ENCODE measurements at places on chromosomes 3 and 15.

- H3K27ac ChIP-seq = no peak overlapping the region
- peaks cover 9% of the 10 kb centered on the region for H3K4me1 ChIP-seq
- no peak for DNase-seq
- 0 out of 2 replicates have a peak, but pooled peaks cover 2% of the 10 kb centered on the region for H3K27me3 ChIP-seq
- H3K36me3 ChIP-seq = peaks cover 41% of the 10 kb centered on the region
- H3K4me3 ChIP-seq = no peak overlapping the region
These were observed 136.4 kb upstream of the CRBN start for GRCh38 chr3:3315846-3316245.

DNA sequence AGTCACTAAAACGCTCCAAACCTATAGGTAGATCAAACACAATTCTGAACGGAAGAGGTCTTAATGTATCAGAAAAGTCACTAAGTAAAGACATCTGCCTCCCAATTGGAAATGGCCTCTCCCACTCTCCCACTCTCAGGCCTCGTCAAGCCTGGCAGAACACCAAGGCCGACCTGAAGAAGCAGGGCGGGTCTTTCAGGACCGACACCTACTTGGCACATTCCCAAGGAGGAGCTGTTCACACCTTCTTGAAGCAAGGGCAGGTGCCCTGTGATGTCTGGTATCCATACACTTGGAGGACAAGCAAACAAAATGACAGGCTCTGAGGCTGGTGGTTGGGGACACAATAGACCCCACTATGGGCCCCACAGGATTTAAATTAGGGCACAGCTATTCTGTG is 30.0 kb downstream of the XXYLT1 start:
- no peak for DNase-seq
- H3K4me3 ChIP-seq = no peak overlapping the region
- H3K36me3 ChIP-seq = peaks cover 30% of the 10 kb centered on the region
- H3K27me3 ChIP-seq = no peaks in the 10 kb centered on the region

- 0 out of 2 replicates have a peak, but pooled peaks cover 5% of the 10 kb centered on the region for H3K36me3 ChIP-seq
- H3K4me3 ChIP-seq = no peak overlapping the region
- peaks cover 22% of the 10 kb centered on the region for H3K4me1 ChIP-seq
- H3K27ac ChIP-seq = no peak overlapping the region
These were observed 127.1 kb upstream of the ATP10A start for GRCh38 chr15:25990220-25990619.

DNA sequence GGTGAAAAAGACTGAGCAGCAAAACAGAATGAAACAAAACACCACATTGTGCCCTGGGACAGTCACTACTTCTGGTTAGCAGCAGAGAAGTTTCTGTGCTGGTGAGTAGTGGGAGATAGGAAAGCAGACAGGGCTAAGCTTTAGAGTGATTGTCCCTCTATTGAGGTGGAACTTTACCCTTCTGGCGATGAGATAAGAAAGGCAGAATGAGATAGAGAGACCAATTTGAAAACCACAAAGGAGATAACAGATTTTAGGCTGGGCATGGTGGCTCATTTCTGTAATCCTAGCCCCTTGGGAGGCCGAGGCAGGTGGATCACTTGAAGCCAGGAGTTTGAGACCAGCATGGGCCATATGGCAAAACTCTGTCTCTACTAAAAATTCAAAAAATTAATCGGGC is 208.5 kb downstream of the TBL1XR1 start:
- no peak for DNase-seq
- no peak overlapping the region for H3K27ac ChIP-seq
- H3K36me3 ChIP-seq = peaks cover 4% of the 10 kb centered on the region
- H3K4me3 ChIP-seq = no peak overlapping the region
- H3K27me3 ChIP-seq = no peaks in the 10 kb centered on the region

- DNase-seq = no peak
- H3K36me3 ChIP-seq = peaks cover 2% of the 10 kb centered on the region
- peak overlapping the region; percentile 80 for H3K27ac ChIP-seq
- no peaks in the 10 kb centered on the region for H3K27me3 ChIP-seq
- peaks cover 66% of the 10 kb centered on the region for H3K4me1 ChIP-seq
These were observed 4.9 kb downstream of the PLOD2 start for GRCh38 chr3:146156095-146156494.

- H3K4me3 ChIP-seq = no peak overlapping the region
- no peaks in the 10 kb centered on the region for H3K27me3 ChIP-seq
- H3K27ac ChIP-seq = no peak overlapping the region
- no peak for DNase-seq
These were observed 31.3 kb upstream of the LYSMD4 start for GRCh38 chr15:99764522-99764921.

DNA sequence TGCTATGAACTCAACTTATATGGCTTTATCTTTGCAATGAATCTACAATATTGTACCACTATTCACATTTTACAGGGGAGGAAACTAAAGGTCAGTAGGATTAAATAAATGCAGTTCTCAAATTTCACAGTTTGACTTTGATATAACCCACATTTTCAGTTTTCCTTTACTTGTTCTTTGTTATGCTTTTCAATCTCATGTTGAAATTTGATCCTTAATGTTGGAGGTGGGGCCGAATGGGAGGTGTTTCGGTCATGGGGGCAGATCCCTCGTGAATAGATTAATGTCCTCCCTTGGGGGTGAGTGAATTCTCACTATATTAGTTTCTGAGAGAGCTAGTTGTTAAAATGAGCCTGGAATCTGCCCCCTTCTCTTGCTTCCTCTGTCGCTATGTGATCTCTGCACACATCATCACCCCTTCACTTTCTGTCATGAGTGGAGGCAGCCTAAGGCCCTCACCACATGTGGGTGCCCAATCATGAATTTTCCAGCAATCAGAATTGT is 44.7 kb downstream of the CD200 start:
- no peak overlapping the region for H3K4me3 ChIP-seq
- H3K36me3 ChIP-seq = peaks cover 3% of the 10 kb centered on the region
- peaks cover 44% of the 10 kb centered on the region for H3K4me1 ChIP-seq
- DNase-seq = no peak
- peak overlapping the region; percentile 68 for H3K27ac ChIP-seq

DNA sequence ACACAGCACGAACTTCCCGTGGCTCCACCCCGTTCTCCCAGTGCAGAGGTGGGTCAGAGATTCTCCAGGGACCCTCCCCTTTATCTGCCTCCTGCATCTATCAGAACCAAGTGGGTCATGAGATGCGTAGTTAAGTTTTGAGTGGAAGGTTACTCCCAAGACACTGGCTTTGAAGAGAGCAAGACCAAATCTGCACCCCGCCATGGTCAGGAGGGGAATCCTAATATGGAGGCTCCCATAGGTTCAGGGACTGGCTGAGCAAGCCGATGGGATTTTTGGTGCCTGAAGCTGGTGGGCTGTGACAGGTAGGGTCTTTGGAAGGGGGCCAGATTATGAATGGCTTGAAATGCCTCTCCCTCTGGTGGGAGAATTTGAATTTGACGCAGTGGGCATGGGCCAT is 207.0 kb upstream of the NR2E3 start:
- no peaks in the 10 kb centered on the region for H3K27me3 ChIP-seq
- no peak for DNase-seq
- peaks cover 8% of the 10 kb centered on the region for H3K36me3 ChIP-seq
- peaks cover 12% of the 10 kb centered on the region for H3K4me1 ChIP-seq
- no peak overlapping the region for H3K27ac ChIP-seq
- no peak overlapping the region for H3K4me3 ChIP-seq

DNA sequence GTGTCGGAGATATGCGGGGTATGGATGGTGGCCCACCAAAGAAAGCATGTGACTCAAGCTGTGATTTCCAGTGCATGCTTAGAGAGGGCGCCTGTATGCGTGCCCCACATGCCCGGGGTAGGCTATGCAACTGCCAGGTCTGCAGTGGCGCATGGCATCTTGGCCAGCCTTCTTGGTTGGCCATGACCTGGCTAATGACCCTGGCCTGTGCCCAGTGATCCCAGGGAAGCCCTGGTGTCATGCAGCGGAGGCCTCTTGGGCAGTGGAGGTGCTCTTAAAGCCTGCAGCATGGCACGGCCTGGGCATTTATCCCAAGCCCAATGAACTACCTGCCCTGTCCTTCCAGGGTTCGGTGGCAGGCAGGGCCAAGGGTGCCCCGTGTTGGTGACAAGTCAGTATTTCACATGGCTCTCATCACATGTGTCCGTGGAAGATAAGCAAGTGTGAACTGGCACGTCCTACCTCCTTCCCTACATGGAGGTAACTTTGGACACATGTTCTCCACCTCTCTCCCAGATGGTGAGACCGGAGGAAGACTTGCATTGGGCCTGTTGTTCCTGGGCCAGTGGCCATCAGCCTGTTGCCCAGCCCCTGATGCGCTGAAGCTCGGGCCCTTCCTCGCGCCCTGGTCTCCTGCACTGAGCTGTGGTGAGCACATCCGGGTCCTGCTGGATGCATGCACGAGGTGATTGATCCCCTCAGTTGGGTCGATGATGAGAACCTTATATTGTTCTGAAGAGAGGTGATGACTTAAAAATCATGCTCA is 192.0 kb downstream of the UBE3A start:
- H3K27ac ChIP-seq = no peak overlapping the region
- H3K27me3 ChIP-seq = no peaks in the 10 kb centered on the region
- peaks cover 29% of the 10 kb centered on the region for H3K36me3 ChIP-seq
- H3K4me3 ChIP-seq = no peak overlapping the region

DNA sequence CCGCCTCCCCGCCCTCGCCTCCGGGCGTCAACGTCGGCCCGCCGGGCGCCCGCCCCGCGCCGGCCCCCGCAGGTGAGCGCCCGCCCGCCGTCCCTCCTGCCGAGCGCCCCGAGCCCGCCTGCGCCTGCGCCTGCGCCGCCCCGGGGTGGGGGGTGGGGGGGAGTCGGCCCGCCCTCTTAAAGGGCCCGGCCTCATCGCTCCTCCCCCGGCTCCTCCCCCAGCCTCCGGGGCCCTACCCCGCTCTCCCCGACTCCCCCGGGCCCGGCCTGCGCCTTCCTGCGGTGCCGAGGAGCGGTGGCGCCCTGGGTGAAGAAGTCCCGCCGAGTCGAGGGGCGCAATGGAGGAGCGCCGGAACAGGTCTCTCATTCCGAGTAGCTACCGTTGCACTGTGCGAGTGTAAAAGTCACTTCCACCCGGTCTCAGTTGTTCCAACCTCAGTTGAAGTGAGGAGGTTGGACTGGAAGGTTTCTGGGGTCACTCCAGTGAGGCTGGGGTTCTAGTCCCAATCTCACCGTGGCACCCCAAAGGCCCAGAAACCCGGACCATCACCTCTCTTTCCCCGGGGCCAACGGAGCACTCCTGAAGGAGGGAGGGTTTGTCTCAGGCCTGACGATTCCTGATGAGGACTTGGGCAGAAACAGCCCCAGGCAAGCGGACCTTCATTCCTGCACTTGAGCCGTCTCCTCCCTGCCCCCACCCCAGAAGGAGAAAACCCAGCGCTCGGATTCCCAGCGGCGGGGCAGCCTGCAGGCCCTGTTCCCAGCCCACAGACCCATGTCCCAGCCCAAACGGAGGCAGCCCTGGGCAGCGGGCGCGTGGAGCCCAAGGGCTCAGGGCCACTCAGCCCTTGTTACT is 1.5 kb upstream of the TNK2 start:
- peak overlapping the region; percentile 23 for H3K27ac ChIP-seq
- no peaks in the 10 kb centered on the region for H3K36me3 ChIP-seq
- peak; percentile 79 for DNase-seq
- H3K4me3 ChIP-seq = peak overlapping the region; percentile 76

DNA sequence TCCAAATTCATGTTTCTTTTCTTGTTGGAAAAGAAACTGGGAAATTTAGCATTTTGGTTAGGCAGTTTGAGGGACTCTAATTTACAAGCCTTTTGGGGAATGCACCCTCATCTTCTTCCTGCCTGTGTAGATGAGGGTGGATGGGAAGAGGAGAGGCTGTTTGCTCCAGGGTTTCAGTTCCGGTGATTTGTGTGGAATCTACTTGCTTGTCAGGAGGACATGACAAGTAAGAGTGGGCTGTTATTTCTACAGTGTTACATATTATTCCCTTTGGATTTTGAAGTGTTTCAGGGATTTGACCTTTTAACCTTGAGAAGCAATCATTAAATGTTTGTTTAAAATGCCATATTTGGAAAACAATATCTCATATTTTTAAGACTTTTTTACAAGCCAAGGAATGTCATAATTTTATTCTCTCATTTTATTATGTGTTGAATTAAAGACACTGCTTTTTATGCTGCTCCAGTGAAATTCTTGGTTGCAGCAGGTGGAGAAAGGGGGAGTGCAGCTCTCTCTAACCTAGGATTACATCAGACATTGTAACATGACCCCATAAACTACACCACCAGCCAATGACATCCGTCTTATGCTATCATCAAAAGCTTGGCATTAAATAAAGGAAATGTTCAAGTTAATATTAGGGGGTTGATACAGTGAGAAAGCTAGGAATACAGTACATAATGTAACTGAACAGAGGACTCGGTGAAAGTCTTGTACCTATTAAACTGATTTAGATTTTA is 30.2 kb downstream of the PLAAT1 start:
- H3K27ac ChIP-seq = no peak overlapping the region
- H3K4me1 ChIP-seq = peaks cover 7% of the 10 kb centered on the region
- H3K4me3 ChIP-seq = no peak overlapping the region

DNA sequence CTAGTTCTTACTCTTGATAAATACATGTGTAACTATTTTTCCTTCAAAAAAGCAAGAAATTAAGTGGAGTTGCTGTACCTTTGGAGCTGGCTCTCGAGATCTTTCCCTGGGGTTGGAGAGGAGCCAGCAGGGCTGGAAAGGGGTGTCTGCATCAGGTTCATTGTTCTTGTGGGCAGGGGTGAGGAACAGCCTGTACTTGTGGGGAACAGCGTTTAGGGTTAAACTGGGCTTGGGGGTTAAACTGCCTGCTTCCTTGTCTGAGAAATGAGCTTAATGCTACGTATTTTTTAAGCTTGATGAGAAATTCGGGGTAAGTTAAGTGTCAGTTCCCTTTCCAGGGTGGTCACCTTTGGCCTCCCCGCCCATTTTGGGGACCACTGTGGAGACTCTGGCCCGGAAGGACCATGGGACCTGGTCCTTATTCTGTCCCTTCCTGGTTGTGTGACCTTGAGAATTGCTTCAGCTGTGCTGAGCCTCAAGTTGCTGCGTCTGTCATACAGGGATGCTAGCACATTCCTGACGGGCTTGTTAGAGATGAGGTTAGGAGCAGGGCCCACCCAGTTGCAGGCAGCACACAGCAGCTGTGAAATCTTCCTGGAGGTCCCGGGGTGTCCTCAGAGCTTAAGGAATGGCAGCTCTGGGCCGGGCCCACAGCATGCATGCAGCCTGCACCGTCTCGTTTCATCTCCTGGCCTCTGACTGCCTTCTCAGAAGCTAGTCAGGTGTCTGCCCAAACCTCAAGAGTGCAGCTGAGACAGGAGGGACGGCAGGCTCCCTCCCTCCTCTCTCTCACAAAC is 11.6 kb downstream of the H1-8 start:
- H3K36me3 ChIP-seq = peaks cover 5% of the 10 kb centered on the region
- DNase-seq = no peak
- no peaks in the 10 kb centered on the region for H3K27me3 ChIP-seq

DNA sequence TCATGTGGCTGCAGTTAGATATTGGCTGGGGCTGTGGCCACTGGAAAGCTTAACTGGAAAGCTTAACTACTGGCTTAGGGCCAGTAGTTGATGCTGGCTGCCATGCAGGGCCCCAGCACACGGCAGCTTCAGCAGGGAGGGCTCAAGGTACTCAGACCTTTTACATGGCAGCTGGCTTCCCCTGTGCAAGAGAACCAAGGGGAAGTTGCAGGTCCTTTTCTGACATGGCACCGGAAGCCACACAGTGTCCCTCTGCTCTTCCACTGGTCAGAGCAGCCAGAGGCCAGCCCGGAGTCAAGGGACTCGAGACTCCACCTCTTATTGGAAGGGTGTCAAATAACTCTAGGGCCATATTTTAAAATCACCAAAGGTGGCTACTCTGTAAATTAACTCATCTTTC is 24.5 kb downstream of the CCR9 start:
- no peak overlapping the region for H3K4me3 ChIP-seq
- no peak overlapping the region for H3K27ac ChIP-seq
- DNase-seq = no peak
- peaks cover 9% of the 10 kb centered on the region for H3K27me3 ChIP-seq
- H3K36me3 ChIP-seq = no peaks in the 10 kb centered on the region

GRCh38 chr3:38366082-38366481 is 19.5 kb downstream of the XYLB start:
- peaks cover 29% of the 10 kb centered on the region for H3K36me3 ChIP-seq
- no peak for DNase-seq
- no peaks in the 10 kb centered on the region for H3K27me3 ChIP-seq
- no peaks in the 10 kb centered on the region for H3K4me1 ChIP-seq
- H3K27ac ChIP-seq = no peak overlapping the region
